Stimulated activated naive CD4-positive, alpha-beta T cell (primary cell): ENCODE measurements at places on chromosomes 5 and 9.

DNA sequence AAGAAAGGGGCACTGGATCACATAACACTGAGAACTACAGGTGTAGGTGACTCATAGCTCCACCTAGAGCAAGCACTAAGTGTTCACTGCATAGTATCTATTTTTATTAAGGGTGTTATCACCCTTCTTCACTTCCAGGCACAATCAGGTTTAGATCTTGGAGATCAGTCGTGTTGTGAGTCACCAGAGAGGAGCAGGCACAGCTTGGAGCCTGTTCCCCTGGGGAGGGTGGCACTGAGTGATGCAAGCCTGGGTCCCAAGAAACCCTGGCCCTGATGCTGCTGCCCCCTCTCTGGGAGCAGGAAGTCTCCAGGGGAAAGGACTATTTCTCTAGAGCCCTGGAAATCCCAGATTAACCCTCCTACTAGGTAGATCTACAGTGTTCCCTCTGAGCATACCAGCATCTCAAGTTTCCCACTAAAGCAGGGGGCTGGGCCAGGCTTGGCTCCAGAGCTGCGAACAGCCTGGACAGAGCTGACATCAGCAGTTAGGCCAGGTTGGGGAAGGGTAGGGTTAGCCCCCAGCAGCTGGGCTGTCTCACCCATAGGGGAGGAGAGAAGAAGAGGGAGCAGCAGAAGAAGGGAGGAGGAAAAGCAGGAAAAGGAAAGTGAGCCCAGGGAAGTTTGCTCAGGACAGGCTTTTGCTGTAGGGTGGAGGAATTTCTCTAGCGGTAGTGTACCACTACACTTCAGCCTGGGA is 28.1 kb upstream of the SPINK4 start:
- no peak for DNase-seq

DNA sequence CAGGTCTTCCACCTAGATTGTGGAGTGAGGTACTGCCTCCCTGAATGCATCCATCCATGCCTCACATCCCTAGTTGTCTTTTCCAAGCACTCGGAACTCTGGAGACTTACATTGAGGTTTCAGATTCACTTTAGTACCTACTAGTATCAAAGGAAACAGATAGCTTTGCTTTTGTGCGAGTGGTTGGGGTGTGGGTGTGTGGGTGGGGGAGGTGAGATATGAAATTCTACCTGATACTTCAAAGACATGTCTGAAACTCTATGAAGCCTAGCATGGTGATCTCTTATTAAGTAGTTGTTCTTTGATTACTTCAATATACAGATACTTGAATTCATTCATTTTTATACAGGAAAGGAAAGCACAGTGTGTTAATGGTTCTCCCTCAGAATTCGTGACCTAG is 64.4 kb downstream of the MCCC2 start:
- no peak for DNase-seq

DNA sequence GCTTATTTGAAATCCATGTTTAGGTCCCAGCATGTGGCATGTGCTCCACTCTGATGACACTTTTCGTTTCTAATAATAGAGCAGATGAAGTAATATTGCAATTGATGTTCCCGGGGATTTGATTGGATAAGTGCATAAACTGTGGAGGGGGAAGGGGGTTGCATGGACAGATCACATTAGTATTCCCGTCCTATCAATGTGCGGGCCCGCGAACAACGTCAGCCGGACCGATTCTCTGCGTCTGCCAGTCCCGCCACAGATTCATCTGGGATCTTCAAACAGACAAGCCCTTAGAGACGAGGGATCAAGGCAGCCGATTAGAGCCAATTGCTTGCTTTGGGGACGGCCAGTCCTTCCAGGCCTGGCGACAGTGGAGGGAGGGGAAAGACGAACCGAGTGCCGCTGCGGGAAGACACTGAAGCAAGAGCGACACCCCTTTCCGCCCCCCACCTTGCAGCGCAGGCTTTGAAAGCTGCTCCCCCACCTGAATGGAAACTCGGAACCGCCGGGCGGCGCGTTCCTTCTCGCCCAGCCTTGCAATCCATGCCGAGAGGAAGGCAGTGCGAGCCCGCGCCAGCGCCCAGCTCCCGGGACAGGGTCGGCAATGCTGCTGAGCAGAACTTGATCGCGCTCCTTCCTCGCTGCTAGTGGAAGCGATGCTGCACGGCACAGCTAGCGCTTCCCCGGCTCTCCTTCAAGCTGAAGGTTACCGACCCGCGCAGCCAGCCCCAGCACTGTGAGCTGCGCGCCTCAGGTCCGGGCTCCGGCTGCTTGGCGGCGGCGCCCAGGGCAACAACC is at the start of gene RGS7BP:
Gene RGS7BP (plus strand): TSS at position 247 of the 798 bp plus-strand sequence. CDS start 610 bp downstream, outside the sequence.
- DNase-seq, result no peak

DNA sequence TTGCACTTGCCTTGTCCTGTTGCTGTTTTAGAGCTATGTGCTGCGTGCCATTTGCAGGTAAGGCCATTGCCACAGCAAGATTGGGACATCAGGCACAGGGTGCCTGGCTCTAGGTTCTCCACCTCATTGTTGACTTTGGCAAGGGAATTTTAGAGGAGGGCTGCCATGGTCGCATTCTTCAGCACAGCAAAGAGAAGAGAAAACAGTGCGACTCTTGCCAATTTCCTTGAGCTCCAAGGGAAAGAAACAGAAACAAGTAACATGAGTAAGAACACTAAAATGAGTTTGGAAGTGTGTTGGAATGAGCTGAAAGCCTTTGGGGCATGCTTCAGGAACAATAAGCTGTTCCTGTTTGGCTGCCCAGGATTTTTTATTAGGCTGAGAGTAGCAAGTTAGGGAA is 188.1 kb upstream of the IL12B start:
- DNase-seq, result no peak

- no peak for DNase-seq
Observed at GRCh38 chr5:116575326-116576052, 866 bp upstream of the SEMA6A start.

DNA sequence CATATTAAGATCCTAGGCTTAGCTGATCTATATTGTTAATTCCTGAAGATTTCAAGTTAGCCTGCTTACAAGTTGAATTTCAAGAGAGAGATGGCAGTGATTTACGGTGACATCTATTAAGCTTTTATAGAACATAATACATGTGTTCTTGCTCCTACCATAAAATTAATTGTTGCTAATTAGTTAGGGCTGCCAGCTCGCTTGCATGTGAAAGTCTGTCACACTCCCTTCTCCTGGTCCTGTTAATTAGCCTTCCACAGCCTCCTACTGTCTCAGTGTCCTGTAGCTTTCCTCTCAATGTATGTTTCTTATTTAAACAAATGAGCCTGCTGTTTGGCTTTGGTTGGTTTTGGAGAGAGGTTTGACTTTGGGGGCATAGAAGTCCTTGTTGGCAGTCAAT is 247.2 kb downstream of the NTRK2 start:
- DNase-seq, result no peak

DNA sequence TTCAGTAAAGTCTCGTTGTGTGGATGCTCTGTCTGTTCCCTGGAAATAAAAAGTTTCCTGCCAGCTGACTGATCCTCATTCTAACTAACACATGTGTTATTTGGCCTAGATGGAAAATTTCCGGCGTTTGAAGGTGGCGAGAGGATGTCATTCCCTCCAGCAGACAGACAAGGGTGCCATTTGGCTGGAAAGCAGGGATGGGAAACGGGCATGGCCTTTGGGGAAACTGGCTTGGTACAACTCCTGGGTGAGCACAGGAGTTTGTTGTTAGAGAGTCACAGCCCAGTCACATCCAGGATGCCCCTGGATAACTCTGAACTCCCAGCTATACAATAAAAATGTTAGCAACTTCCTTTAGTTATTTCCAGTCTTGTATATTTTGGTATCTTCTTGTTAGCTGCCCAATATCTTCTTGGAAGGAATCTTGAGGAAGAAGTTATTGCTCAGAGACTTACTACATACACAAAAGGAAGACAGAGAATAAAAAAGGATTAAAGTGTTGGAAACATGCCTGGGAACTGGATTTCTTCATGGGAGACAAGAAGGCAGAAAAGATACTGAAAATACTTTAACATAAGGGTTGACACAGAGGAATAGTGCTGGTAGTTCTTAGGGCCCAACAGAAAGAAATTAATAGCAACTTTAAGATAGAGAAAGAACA is 41.9 kb downstream of the TEK start:
- DNase-seq, result no peak

GRCh38 chr5:96648023-96648422 is 14.2 kb upstream of the CAST start:
- DNase-seq, result no peak

DNA sequence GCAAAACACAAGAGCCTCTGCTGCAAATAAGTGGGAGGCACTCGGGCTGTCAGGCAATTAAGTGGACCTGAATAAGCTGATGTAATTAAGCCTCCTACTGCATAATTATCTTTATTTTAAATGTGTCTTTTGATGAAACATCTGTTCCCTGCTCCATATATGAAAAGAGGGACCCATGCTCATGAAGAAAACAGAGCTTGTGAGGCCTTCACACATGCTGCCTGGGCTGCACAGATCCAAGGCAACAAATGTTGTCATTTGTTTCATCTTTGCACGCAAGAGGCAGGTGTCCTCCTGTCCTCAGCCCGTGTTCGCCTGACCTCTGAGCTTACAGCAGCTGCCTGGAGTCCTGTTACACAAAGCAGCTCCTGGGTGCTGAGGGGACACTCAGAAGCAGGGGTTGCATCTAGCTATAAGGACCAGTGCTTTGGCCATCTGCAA is 381.1 kb downstream of the ZNF608 start:
- DNase-seq, result no peak

DNA sequence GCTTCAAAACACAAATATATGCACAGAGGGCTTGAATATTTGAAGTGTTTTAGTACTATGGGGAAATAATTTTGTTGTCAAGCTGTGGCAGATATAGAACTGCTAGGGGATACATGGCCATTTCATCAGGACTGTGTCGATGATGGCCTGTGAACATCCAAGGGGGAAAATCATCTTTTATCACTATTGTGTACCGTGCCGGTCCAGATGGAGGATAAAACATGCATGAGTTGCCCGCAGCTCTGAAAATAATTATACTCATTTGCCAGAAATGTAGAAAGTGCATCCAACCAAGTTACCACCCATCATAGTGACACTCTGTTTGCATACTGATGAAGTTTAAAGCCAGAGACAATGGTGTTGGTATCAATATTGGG is 405.9 kb downstream of the ZSWIM6 start:
- no peak for DNase-seq

- DNase-seq, result no peak
Observed at GRCh38 chr5:102762562-102763227, 7.6 kb downstream of the PAM start.

DNA sequence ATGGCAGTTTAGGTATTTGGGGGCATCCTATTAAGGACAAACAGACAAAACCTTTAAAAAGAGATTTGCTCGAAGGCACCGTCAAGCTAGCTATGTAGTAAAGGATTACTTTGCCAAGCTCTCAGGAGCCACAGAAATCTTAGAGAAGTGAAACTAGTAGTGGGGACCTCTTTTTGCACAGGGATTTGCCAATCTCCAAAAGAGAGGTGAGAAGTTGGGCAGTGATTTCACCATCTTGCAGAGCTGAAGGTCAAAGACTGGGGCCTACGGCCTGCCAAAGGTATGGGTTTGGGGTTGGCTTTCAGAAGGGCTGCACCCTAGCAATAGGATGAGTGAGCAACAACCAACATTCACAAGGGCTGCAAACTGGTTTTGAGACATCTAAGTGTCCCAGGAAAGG is 1.6 kb upstream of the FCN1 start:
- DNase-seq, result no peak

GRCh38 chr9:127751269-127752054 is 16.4 kb upstream of the TOR2A start:
- no peak for DNase-seq
